Regular cardiac myocyte (primary cell): ENCODE measurements at places on chromosomes 2 and 18. TPM values are rescaled to one million over a fixed set of nuclear protein-coding genes. Genes with fewer than 3 reads are reported as not detected.

The IL36RN gene
- total RNA-seq: under 0.01 TPM in 1 of 2 replicates, not detected in the other

The ASXL2 gene
- 3.6 and 4.8 TPM in 2 replicates for total RNA-seq

The ACOXL gene
- under 0.01 TPM in 1 of 2 replicates, not detected in the other for total RNA-seq

The IL1RN gene
- total RNA-seq: under 0.01 and 0.28 TPM in 2 replicates

The ORC2 gene
- total RNA-seq: 14.1 and 20.7 TPM in 2 replicates

The RUFY4 gene
- not detected in 2 replicates for total RNA-seq

The XIRP2 gene
- under 0.01 TPM in 1 of 2 replicates, not detected in the other for total RNA-seq

The TM4SF20 gene
- total RNA-seq: under 0.01 and 0.28 TPM in 2 replicates

The CENPA gene
- 2.0 and 17.4 TPM in 2 replicates for total RNA-seq

The SPHKAP gene
- total RNA-seq: not detected in 2 replicates

The FNDC4 gene
- 21.7 and 24.5 TPM in 2 replicates for total RNA-seq
